ENCODE measurements at places on chromosomes 2 and 18.

DNA sequence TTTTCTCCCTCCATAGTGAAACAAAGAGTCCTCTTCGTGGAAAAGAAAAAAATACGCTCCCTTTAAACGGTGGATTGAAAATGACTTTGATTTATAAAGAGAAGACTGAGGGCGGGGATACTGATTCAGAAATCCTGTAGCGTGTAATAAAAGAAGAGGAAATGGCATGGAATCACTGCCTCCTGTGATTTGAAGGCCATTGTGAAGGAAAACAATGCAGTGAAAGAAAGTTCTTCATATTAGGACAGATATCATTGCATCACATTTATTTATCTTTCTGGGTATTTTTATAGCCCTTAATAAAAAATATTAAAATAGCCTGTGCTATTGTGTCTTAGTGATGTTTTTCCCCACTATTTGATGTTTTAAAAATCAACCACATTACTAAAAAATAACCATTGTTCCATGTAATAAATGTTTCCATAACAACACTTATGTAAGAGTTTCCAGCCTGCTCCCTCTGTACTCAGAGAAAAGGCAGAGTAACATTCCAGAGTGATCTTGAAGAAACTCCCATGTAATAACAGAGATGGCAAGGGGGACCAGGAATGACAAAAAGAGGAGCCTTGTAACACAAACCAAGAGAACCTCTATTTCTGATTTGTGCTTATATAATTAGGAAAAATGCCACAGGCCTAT is 8.0 kb downstream of the MRPL33 start:
- DNase-seq, result no peak

DNA sequence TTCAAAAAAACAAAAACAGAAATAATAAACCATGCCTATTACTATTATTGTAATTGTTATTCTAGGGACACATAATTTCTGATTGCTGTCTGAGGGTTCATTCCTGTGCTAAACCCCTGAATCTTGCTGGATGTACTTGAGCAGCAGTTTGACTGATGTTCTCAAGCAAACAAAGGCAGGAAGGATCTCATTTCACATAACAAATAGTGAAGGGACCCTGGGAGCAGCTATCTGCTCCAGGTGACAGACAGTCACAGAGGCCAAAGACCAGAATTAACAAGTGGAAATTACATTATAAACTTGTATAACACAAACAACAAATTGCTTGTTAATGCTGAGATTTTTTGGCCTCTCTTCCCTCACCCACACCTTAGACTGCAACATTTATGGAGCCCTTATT is 284.2 kb downstream of the THSD7B start:
- no peak for DNase-seq

- no peak for DNase-seq
These were observed 45.8 kb upstream of the MAL start for GRCh38 chr2:94979406-94980375.

- no peak for DNase-seq
These were observed 118.8 kb upstream of the CTDP1 start for GRCh38 chr18:79560861-79561210.

- DNase-seq, result no peak
These were observed 399.3 kb downstream of the LRATD1 start for GRCh38 chr2:15031745-15032240.

DNA sequence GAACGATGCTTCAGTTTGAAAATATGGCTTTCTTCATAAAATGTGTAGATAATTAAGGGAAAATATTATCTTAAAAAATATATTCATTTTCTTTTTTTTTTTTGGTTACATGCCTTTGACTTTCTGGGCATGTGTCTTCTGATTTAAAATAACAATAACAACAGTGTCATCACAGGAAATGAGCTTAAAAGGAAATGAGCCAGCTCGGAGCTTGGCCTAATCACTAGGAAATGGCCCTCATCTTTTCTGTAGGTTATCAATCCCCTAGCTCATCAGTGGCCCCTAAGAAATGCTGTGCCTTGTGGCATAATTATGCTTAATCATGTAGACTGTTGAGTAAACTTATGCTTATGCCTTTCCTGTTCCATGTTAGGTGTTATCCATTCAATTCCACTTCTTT is 141.8 kb upstream of the FHL2 start:
- no peak for DNase-seq

GRCh38 chr2:83233781-83234180 is 1225.3 kb downstream of the SUCLG1 start:
- no peak for DNase-seq

- DNase-seq, result no peak
These were observed 1.8 kb upstream of the MPV17 start for GRCh38 chr2:27324720-27325119.

DNA sequence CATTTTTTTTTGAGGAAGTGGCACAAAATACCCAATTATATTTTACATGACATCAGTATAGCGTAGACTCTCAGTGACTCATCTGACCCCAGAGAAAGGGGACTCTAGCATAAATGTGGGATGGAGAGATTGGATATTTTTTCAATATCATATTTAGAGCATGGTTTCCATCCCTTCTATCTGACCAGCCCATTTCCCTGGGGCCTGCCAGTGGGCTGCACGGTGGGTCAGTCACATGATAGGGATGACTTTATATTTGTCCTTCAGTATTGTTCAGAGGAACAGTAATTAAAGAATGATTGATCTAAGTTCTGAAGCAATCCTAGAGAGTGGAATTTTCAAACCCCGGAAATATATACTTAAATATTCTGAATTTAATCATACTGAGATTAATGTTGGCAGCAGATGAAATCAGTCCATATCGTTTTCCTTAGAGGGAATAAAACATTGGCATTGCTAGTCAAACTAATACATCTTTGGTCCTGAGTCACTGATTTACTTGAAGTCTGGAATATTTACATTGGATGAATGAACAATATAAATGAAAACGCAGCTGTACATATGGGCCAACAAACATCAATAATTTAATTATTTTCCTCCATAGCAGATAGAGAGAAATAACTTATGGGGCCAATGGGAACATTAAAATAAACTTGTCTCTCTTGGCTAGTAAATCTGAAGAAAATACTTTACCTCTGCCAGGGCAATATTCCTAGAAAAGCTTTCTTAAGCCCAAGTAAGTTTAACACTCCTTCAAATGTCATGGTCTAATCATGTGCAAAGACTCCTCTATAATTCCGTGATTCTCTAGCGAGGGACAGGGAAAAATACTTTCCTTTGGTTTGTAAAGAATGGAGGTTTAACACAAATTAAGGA is 563.6 kb upstream of the PKDCC start:
- no peak for DNase-seq

Measured in activated T-helper 1 cell treated with anti-CD3 and anti-CD28 coated beads, Interleukin-12 subunit alpha, Interleukin-12 subunit beta, Interleukin-2, Interleukin-4 antibody, amounts not matched to agents 30 ng/mL and 10 ng/mL and 1 ng/mL, durations not matched to agents 14 hours and 24 hours and 36 hours (primary cell).